ENCODE measurements at places on chromosomes 6 and 20.
A peak's percentile ranks its signal among the peaks of the same experiment; 100 is the strongest.

DNA sequence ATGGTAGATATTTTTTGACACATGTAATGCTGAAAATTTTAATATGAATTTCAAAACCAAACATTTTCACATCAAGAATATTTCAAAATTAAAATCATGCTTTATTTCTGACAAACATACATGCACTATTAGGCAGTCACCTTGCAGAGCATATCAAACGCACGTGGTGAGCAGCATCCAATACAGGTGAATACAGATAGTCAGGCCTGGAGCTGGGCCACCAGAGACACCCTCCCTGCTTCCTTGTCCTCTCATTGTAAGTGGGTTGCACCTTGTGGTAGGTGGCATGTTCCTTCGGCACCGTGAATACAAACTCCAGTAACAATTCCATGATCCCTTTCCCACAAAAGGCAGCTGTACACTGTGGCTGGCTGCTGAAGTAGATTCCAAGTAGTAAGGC is 8.9 kb downstream of the REV3L start:
- DNase-seq = no peak

GRCh38 chr6:153023977-153024708 is 21.6 kb upstream of the MTRF1L start:
- DNase-seq = peak; percentile 19

- DNase-seq = no peak
Observed at GRCh38 chr6:15960740-15961634, 167.9 kb upstream of the MYLIP start.

GRCh38 chr6:57173056-57173885 is 1.1 kb downstream of the BAG2 start:
- DNase-seq = no peak

- no peak for DNase-seq
Observed at GRCh38 chr6:106103728-106104109, 17.6 kb downstream of the PRDM1 start.

GRCh38 chr6:146244630-146245143 is 215.8 kb downstream of the GRM1 start:
- DNase-seq = no peak

DNA sequence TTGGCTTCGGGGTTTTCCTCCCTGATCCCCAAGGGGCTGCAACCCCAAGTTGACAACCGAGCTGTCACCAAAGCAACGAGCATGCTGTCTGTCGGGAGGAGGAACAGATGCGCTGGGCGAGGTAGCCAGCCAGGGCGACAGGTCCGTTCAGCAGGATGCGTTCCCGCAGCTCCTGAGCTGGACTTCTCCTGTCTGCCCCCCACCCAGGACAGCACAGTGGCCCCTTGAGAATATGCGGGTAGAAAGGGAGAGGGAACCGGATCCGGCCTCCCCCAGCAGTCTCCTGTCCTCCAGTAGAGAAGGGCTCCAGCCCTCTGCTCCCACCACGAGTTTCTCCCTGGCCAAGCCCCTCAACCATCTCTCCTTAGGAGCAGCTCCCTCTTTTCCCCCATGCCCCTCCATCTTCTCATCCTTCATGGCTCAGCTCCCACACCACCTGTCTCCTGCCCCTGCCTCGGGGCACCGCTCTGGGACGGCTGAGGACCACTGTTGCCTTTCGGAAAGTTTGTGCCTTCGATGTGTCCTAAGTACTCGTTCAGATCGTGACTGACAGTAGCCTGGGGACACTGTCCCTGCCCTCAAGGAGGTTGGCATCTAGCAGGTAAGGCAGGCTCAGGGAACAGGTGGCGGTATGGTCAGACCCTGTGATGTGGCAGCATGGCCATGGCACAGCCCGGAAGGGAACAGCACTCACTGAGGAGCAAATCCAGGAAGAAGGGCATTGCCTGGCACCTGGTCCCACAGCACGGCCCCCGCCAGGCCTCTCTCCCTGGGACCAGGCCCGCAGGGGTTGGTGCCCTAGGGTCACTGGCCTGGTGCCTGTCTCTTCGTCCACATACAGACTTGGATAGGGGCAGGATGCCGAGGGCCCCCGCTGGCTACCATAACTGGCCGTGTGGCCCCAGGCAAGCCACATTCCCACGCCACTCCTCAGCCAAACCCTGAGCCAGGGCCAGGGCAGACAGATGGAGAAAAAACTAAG is 96.3 kb downstream of the ASXL1 start:
- DNase-seq = no peak

GRCh38 chr6:137765059-137765458 is 102.0 kb upstream of the TNFAIP3 start:
- DNase-seq = no peak

DNA sequence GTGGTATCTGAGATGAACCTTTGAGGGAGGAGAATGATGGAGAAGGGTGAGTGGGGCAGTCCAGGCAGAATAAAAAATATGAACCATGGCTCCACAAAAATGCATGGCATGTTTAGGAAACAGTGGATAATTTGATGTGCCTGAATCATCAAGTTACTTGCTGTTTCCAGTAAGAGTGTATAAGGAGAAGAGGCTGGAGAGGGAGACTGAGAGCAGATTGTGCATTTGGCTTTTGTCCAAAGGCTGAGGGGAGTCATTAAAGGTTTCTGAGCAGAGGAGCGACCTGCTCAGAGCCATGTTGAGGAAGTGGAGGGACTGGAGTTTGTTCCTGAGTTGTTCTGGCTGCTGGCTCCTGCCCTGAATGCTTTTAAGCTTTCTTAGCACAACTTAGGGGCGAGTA is 6.1 kb downstream of the MMP24 start:
- DNase-seq = no peak

DNA sequence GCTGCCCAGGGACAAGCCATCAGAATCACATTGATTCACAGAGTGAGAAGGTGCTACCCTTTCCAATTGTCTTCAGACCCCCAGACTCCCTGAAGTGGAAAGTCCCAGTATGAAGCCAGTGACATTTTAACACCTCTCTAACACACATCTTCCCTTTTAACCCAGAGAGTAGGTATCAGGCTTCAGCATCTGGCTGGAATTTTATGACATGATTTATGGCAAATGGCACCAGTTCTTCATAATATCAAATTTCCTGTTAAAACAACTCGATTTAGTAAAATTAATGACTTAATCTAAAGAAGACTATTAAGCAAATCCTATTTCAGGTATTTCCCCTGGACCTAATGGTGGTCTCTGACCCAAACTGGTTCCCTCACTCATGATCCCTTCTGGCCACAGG is 25.0 kb downstream of the KCNB1 start:
- DNase-seq = no peak

GRCh38 chr6:52718550-52718949 is 44.7 kb downstream of the GSTA2 start:
- DNase-seq = no peak

GRCh38 chr6:30194797-30195690 is 18.2 kb downstream of the TRIM26 start:
- DNase-seq = no peak

- DNase-seq = no peak
Observed at GRCh38 chr20:36252511-36252910, 16.2 kb downstream of the AAR2 start.

DNA sequence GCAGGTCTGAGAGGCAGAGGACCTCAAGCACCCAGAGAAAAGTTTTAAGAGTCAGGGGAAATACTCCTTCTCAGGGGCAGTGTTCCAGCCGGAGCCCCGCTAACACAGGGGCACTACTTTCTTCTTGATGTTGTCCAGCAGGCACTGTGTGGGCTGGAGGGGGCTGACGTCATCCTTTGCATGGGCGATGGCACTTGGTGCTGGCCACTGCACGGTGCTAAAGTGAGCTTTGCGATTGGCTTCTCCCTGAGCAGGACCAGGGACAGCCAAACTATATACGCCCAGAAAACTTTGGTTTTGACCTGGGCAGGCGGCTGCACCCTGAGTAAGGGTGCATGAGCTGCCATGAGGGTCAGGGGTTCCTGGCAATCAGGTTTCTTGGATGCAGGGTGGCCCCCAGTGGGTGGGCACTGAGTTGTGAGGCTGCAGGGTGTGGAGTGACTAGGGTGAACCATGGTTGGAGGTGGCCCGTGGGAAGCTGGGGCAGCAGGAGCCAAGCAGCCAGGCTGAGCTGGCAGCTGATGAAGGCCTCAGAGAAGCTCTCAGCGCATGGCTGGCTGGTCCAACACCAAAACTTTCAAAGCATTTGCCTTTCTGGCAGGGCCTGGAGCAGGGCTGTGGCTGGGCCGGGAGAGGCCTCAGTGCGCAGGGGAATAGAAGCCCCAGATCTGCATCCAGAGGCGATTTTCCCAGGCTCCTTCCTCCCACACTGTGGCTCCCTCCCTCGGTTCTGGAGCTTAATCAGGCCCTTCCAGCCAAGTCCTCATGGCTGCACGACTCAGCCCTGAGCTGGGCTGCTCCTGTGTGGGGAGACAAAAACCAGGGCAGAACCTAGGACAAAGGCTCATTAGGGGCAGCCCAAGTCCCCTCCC is 18.3 kb downstream of the MRPS18A start:
- no peak for DNase-seq

- no peak for DNase-seq
Observed at GRCh38 chr20:14865169-14865568, 527.8 kb upstream of the FLRT3 start.

GRCh38 chr20:47559141-47559540 is 57.5 kb downstream of the NCOA3 start:
- DNase-seq = no peak

DNA sequence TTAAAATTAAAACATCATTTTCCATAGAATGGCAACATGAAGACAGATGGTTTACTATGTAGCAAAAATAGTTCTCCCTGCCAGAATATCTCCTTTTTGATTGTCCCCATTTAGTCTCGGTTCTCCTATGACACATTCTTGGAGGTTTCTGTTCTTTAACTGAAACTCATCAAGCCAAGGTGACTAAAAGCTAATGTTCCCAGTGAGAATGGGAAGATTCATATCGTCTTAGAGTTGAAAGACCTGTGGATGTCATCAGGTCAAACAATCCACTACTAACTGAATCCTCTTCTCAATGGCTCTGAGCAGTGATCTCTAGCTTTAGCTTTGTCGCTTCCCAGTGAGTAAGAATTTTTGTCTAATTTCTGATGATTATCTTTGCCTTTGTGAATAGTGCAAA is 1.3 kb upstream of the DOK5 start:
- no peak for DNase-seq

DNA sequence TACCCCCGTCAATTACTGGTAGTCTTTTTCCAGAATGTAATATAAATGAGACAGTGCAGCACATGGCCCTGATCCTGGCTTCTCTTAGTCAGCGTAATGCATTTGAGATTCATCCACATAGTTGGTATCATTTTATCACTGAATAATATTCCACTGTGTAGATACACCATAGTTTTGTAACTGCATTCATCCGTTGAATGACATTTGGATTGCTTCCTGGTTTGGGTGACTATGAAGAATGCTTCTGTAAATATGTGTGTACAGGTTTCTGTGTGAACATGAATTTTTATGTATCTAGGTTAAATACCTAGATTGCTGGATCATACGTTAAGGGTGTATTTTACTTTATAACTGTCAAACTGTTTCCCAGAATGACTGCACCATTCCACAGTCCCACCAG is 62.6 kb upstream of the STMND1 start:
- no peak for DNase-seq

GRCh38 chr6:149129371-149130077 is 188.0 kb upstream of the TAB2 start:
- no peak for DNase-seq

GRCh38 chr6:57221191-57221935 is 744 bp downstream of the RAB23 start:
- peak; percentile 31 for DNase-seq

DNA sequence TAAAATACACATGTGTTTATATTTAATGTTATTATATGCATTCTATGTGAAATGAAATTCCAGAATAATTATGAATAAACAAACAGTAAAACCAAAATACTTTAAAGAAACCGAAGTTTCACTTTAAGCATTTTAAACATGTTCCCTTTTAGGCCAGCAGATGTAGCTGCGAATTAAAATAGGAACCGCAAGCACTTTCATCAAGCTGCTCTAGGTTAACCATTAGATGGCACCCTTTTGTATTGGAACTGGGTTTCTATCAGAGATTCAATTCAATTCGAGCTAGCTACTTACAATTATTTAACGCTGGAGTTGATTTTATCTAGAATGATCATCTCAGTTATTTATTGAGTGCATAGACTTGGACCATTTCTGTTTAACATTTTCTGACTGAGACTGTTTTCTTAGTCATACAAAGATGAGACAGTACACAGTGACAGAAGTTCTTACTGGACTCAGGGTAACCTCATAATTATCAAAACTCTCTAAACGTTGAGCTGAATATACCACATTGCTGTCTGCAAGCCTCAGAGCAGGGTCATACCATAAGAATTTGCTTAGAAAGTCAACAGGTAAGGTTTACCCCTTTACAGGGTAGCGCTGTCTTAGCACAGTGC is 8.5 kb downstream of the TMEM242 start:
- DNase-seq = no peak

- DNase-seq = peak; percentile 18
Observed at GRCh38 chr6:144055121-144055931, 40.0 kb downstream of the SF3B5 start.

DNA sequence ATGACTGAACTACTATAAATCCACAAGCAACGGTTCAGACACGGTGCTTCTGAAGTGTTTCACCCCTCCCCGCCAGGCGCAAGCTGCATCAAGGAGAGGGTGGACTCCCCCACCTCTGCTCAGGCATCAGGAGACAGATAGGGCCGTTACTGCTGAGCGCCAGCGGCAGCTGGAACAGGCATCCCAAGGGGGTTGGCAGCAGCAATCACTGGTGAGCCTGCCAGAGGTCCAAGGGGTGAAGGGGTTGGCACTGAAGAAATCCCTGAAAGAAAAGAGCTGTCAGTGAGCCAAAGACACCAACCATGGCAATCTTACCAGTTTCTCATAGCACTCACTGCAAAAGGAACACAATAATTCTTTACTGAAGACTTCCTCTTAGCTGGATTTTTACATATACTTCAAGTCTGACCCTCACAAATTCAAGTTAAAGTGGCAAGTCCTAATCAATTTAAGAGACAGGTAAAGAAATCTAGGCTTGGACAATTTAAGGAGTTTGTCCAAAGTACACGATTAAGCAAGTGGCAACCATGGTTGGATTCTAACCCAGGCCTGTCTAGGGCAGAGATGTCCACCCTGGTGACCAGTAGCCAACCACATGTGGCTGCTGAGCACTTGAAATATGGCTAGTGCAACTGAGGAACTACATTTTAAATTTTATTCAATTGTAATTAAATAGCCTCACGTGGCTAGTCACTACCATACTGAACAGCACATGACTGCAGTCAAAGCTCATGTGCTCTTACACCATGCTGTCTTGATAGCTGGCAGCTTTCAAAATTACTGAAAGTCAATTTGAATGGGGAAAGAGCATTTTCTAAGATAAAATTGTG is 21.7 kb upstream of the TBC1D20 start:
- no peak for DNase-seq

- DNase-seq = no peak
Observed at GRCh38 chr20:44016525-44016924, 101.9 kb downstream of the TOX2 start.

All from activated T-cell treated with anti-CD3 and anti-CD28 coated beads for 4 hours (primary cell).